ENCODE measurements at places on chromosomes 1 and 21.

DNA sequence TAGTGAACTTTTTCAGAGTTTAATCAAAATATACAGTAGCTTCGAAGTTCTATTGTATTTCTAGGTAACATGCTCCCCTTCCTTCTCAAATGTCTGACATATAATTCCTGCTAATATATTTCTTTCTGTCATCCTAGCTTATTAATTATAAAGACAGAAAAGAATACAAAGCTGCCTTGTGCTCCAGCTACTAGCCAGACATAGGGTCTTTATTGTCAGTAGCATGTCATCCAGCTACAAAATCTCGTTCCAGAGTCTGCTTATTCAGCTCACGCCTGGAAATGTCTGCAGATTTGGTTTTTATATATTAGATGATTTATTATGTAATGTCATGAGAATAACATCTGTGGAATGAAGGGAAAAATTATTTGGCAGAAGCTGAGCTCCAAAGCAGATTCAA lies 1102.8 kb downstream of the BRINP3 start:
- no peak for DNase-seq

DNA sequence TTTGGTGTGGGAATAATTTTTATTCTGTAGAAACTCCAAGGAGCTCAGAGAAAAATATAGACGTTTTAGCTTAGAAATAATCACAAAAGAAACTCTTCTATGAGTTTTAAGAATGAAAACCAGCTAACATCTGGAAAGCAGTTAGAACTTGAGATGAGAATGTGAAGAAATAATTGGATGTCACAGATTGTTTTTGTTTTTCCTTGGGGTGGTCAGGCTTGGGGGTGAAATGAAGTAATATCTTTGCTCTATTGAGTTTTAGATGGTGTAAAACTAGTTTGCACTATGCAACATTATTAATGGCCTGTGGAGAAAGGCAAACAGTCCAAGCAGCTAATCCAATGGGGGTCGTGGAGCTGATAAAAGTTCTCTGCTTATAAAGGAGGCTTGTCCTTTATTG lies 101.2 kb downstream of the FMN2 start:
- no peak for DNase-seq

GRCh38 chr1:2212532-2213491 lies 15.3 kb upstream of the SKI start:
- DNase-seq: no peak

DNA sequence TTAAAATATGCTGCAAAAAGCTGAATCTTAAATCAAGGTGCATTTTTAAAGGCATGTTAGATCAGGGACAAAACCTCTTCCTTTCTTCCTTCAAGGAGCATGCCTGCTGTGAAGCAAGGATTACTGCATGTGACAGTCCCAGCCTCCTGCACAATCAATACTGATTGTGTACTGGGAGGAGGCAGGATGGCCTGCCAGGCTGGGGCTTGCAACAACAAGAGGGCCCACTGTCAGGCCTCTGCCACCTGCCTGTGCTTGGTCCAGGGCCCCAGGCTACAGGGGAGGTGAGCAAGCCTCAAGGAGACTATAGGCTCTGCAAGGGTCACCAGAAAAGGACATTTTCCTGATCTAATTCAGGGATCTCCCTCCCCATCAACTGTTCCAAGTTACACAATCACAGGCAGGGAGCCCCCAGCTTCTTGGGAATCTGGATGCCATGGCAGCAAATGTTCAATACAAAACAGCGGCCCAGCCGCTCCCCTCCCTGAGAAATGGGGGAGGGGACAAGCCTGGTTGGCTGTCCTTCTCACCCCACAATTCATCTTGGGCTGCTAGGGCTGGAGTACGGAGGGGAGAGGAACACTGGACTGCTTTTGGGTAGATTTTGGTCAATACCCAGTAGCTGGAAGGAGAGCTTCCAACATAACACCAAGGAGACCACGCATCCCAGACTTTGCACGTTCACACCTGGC lies 76.7 kb downstream of the SSBP3 start:
- no peak for DNase-seq

GRCh38 chr1:109613361-109614147 lies 5.9 kb downstream of the GNAT2 start:
- DNase-seq: no peak
